ENCODE measurements at places on chromosomes 5 and 9.

DNA sequence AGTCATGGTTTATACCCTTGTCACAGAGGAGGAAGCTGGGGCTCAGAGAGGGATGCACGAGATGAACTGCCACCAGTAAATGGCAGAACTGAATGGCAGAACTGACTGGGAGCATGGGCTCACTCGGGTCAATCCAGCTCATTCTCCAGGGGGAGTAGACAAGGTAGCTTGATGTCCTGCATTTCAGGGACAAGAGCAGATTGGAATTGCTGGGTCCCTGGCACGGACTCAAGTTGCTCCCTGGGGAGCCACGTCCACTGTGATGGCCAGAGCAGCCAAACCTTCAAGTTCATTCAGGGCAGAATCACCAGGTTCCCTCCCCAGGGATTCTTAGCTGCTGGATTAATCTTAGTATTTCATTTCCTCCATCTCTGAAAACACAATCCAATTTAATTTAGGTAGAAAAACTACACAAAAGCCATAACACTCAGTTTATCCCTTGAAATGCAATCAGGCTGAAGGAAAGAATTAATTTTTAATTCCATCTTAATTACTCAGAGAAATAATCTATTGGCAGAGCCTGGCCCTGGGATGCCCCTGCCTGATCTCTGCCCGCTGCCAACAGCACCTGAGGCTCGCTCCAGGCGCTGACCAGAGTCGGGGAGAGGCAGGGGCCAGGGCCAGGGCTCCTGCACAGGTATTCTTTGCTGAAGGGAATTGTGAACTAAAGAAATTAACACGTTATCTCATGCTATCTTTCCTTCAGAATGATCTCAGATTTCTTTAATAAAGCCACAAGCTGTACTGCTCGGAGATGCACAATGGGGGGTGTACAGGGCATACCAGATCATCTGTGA lies 42.0 kb upstream of the UNC5A start:
- DNase-seq, result no peak

- no peak for DNase-seq
Observed at GRCh38 chr5:41869151-41869723, 988 bp downstream of the OXCT1 start.

GRCh38 chr5:33848554-33848953 lies 43.2 kb downstream of the ADAMTS12 start:
- no peak for DNase-seq

DNA sequence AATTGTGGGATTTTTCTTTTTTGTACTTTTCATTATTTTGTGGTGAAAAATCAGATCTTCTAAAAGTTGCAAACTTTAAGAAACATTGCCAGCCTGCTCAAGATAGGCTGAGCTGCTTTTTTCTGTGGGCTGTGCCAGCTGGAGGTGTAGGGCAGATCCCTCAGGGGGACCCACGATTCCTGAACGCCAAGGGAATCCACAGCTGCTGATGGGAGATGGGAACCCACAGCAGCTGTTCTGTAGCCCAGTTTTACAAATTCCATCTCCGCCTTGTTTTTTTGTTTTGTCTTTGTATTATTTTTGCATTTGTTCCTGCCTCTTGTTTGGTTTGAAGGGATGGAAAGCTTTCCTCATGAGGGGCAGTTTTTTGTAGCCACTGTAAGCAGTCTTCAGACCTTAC lies 91.0 kb downstream of the WWC1 start:
- no peak for DNase-seq

- DNase-seq, result peak; percentile 55
Observed at GRCh38 chr9:131661568-131662288, 78.1 kb downstream of the RAPGEF1 start.

- DNase-seq, result no peak
Observed at GRCh38 chr9:137270929-137271695, 6.4 kb upstream of the TOR4A start.

DNA sequence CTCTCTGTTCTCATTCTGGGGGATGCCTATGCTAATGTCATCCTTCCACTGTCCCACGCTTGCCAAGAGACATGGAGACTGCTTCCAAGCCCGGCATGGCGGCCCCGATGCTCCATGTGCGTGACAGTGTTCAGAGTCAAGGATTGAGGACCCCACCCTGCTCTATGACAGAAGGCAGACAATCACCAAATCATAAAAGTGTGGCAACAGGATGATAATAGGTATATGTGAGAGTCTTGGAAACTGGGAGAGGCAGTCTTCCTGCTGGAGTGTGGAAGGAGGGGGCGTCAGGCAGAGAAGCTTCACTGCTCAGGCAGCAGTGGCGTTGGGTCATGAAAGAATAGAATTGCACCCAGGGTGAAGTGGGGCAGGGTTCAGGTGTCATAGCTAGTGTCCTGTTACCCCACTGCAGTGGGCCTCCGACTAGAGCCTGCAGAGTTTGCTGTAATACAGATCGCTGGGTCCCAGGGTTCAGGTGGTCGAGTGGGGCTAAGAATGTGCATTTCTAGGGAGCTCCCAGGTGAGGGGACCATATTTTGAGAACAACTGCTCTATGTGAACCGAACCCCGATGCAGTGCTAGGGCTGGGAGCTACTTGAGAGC lies 12.5 kb upstream of the GADD45G start:
- DNase-seq, result no peak

GRCh38 chr5:132774896-132775295 lies 2.1 kb downstream of the SEPTIN8 start:
- DNase-seq, result no peak

DNA sequence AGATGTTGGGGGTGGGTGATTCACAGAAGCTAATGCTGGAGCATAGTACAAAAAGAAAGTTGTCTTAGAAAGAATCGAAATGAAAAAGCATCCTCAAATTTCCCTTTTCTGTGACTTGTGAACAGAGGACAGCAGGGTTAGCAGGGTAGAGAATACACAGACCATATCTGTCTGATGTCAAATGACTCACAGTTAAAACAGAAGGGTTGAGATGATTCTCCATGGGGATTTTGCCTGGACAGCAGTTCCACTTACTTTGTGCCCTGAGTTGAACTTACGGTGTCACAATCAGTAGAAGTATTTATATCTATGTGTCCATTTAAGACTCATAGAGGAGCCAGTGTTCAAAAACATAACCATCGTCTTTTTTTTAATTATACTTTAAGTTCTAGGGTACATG lies 801.6 kb downstream of the KCTD16 start:
- no peak for DNase-seq

All from T follicular helper cell (primary cell).